ENCODE measurements at places on chromosomes 4 and X. TPM values are rescaled to one million over a fixed set of nuclear protein-coding genes. Genes with fewer than 3 reads are reported as not detected.

Gene MAGED4
- total RNA-seq, result 0.32 TPM

GRCh38 chr4:168893807-168894206 lies 116.2 kb downstream of the CBR4 start:
- no peak overlapping the region for H3K4me3 ChIP-seq
- peaks cover 4% of the 10 kb centered on the region for H3K36me3 ChIP-seq

DNA sequence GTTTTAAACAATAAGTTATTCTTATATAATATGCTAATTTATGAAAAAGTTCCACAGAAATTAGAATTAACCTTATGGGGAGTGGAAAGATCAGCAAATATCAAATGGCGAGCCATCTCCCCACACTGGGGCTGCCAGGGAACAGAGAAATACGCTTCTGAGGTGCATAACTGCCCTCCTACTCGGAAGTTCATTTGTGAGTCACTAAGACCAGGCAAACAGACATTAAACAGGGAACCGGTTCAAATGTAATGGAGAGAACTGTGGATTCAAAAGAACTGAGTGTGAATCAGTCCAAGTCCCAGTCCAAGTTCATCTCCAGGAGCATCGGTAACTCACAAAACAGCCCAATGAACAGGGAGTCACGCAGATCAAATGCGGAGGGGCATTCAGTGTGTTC lies 11.4 kb upstream of the S100G start:
- no peak overlapping the region for H3K4me3 ChIP-seq
- H3K36me3 ChIP-seq, result peaks cover 3% of the 10 kb centered on the region
- H3K27me3 ChIP-seq, result no peaks in the 10 kb centered on the region
- no peak for DNase-seq
- H3K4me1 ChIP-seq, result no peaks in the 10 kb centered on the region
- no peak overlapping the region for H3K27ac ChIP-seq

GRCh38 chr4:52977252-52977651 lies 115.1 kb downstream of the RASL11B start:
- H3K4me3 ChIP-seq, result no peak overlapping the region
- no peaks in the 10 kb centered on the region for H3K27me3 ChIP-seq

Gene PABPC1L2B
- not detected for total RNA-seq

GRCh38 chrX:24463077-24463476 lies 2.0 kb upstream of the PDK3 start:
- no peak overlapping the region for H3K4me3 ChIP-seq
- H3K27ac ChIP-seq, result no peak overlapping the region
- DNase-seq, result no peak
- H3K27me3 ChIP-seq, result peaks cover 3% of the 10 kb centered on the region
- H3K4me1 ChIP-seq, result peaks cover 24% of the 10 kb centered on the region

Gene ENPP6
- total RNA-seq, result 6.9 TPM

GRCh38 chrX:5857232-5857631 lies 371.4 kb downstream of the NLGN4X start:
- H3K36me3 ChIP-seq, result no peaks in the 10 kb centered on the region
- no peak overlapping the region for H3K4me3 ChIP-seq
- H3K27ac ChIP-seq, result no peak overlapping the region
- no peaks in the 10 kb centered on the region for H3K27me3 ChIP-seq
- DNase-seq, result no peak
- H3K4me1 ChIP-seq, result no peaks in the 10 kb centered on the region

DNA sequence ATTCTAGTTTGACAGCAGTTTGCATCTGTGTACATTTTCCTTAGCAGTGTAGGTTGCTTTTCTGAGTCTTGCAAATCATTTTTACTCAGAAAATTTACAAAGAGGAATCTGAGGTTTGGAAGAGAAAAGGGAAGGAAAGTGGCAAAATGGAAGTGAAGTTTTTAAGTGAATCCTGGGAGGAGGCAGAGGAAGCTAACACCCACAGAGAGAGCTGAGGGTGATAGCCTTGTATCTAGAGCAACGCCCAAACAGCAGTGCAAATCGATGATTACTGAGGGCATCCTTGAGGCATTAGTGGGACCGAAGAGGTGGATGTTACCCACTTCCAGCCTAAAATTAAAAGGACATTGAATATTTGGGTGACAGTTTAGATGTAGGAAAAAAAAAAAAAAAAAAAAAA lies 31.8 kb downstream of the KLF3 start:
- H3K36me3 ChIP-seq, result no peaks in the 10 kb centered on the region
- no peak for DNase-seq
- H3K27me3 ChIP-seq, result no peaks in the 10 kb centered on the region
- no peaks in the 10 kb centered on the region for H3K4me1 ChIP-seq
- H3K27ac ChIP-seq, result no peak overlapping the region

DNA sequence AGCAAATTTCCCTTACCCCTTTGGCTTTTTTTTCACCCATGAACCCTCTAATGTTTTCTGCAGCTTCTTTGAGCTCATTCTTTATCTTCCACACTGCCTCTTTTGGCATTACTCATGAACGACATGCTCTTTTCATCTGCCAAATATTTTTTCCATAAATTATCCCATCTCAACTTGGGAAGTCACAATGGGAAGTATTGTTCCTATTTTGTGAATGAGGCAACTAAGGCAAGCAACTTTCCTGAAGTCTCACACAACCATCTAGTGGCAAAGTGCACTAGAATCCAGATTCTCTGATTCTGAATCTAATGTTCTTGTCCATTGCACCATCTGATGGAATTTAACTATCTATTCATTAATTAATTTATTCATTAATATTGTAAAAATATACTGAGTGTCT lies 625 bp downstream of the RTL9 start:
- no peaks in the 10 kb centered on the region for H3K4me1 ChIP-seq
- no peaks in the 10 kb centered on the region for H3K27me3 ChIP-seq
- no peaks in the 10 kb centered on the region for H3K36me3 ChIP-seq
- DNase-seq, result no peak

GRCh38 chr4:185966997-185967775 lies 101.8 kb upstream of the TLR3 start:
- no peak overlapping the region for H3K4me3 ChIP-seq
- no peaks in the 10 kb centered on the region for H3K4me1 ChIP-seq
- no peak overlapping the region for H3K27ac ChIP-seq
- no peak for DNase-seq
- no peaks in the 10 kb centered on the region for H3K36me3 ChIP-seq
- peaks cover 6% of the 10 kb centered on the region for H3K27me3 ChIP-seq

GRCh38 chr4:110704748-110705439 lies 82.0 kb upstream of the PITX2 start:
- H3K4me3 ChIP-seq, result no peak overlapping the region
- DNase-seq, result no peak
- no peaks in the 10 kb centered on the region for H3K4me1 ChIP-seq
- no peaks in the 10 kb centered on the region for H3K27me3 ChIP-seq

- H3K4me3 ChIP-seq, result peak within 1 kb of the TSS; percentile 30
- H3K4me1 ChIP-seq, result peaks cover 4% of the 10 kb centered on the region
- H3K27me3 ChIP-seq, result peaks cover 65% of the 10 kb centered on the region
- no peak within 1 kb of the TSS for H3K27ac ChIP-seq
These were observed at the start of gene CLCN4 for GRCh38 chrX:10156199-10157031. TSS of gene CLCN4 (plus strand) at chrX:10156975. CDS start at chrX:10185033, 28,058 bp downstream.

- H3K36me3 ChIP-seq, result no peaks in the 10 kb centered on the region
- no peaks in the 10 kb centered on the region for H3K27me3 ChIP-seq
- no peaks in the 10 kb centered on the region for H3K4me1 ChIP-seq
- no peak for DNase-seq
- H3K27ac ChIP-seq, result no peak overlapping the region
These were observed 14.4 kb upstream of the CXCL8 start for GRCh38 chr4:73725985-73726384.

DNA sequence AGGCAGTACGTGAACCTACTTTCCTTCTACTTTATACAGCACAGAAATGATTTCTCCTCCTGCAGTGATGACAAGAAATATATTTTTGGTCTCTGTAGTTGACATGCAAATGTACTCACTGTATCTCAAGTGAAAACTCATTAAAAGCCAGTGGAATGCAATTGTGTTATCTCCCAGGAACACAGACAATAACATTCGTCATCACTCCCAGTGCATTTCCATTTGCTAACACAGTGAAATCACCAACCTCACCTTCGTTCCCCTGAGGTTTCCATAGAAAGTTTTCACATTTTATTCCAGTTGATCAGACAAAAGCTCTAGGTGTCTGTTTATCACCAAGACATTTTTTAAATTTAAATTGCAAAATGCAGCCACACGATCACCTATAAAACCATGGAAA lies 2.5 kb upstream of the SPANXD start:
- DNase-seq, result no peak
- no peaks in the 10 kb centered on the region for H3K27me3 ChIP-seq
- no peaks in the 10 kb centered on the region for H3K4me1 ChIP-seq
- H3K27ac ChIP-seq, result no peak overlapping the region

Gene AR
- 0.06 TPM for total RNA-seq

- no peak for DNase-seq
- no peaks in the 10 kb centered on the region for H3K36me3 ChIP-seq
- no peak overlapping the region for H3K4me3 ChIP-seq
- H3K27me3 ChIP-seq, result peaks cover 1% of the 10 kb centered on the region
- no peak overlapping the region for H3K27ac ChIP-seq
- no peaks in the 10 kb centered on the region for H3K4me1 ChIP-seq
These were observed 215.9 kb downstream of the CBR4 start for GRCh38 chr4:168794092-168794707.

Gene ASMT
- total RNA-seq, result 1.2 TPM

GRCh38 chrX:29762006-29762405 lies 453.4 kb upstream of the MAGEB2 start:
- no peaks in the 10 kb centered on the region for H3K27me3 ChIP-seq
- no peak overlapping the region for H3K27ac ChIP-seq
- DNase-seq, result no peak
- no peaks in the 10 kb centered on the region for H3K36me3 ChIP-seq

DNA sequence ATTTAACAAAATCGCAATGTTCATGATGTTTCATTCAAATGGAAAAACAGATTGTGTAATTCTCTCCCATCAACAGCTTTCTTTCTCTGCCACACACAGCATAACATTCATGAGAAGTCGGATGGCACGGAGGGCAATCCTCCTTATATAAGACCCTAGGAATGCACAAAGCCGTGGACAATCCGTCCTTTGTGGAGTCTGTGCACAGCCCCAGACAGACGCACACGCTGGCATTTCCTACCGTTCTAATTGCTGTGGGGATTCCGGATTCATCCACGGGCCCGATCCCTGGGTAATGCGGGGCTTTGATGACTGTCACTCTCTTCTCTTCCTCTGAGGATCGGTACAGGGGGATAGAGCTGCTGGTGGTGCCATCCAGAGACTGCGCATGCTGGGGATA lies 121.9 kb upstream of the PDLIM3 start:
- H3K27me3 ChIP-seq, result no peaks in the 10 kb centered on the region
- DNase-seq, result no peak
- no peak overlapping the region for H3K4me3 ChIP-seq
- no peaks in the 10 kb centered on the region for H3K4me1 ChIP-seq

Gene FABP2
- not detected for total RNA-seq

- no peak for DNase-seq
- peaks cover 7% of the 10 kb centered on the region for H3K36me3 ChIP-seq
- H3K27me3 ChIP-seq, result no peaks in the 10 kb centered on the region
- H3K4me1 ChIP-seq, result peaks cover 20% of the 10 kb centered on the region
These were observed 265.3 kb downstream of the ZNF674 start for GRCh38 chrX:46279925-46280313.
